ENCODE measurements at places on chromosomes 2 and 18.
A peak's percentile ranks its signal among the peaks of the same experiment; 100 is the strongest.

GRCh38 chr2:133787207-133787606 is 218.9 kb upstream of the NCKAP5 start:
- H3K27ac ChIP-seq: no peak overlapping the region
- no peaks in the 10 kb centered on the region for H3K27me3 ChIP-seq
- no peak overlapping the region for H3K4me3 ChIP-seq
- H3K4me1 ChIP-seq: peaks cover 28% of the 10 kb centered on the region

DNA sequence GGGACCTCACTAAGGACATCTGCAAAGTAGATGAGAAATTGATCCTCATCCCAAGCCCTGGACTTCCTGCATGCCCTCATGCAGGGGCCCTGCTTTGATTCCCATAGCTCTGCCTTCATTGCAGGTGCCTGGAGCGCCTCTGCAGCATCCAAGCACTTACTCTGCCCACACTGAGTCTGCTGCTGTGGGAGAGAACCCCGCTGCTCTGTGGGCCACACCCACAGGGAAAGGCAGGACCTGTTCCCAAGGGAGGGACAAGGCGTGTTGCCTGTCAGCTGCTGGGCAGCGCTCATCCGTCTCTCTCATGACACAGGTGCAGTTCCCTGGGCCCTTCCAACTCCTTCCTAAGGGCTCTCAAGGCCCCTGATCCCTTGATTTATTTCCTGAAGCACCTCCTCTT is 266.8 kb upstream of the SMIM21 start:
- no peaks in the 10 kb centered on the region for H3K27me3 ChIP-seq
- no peak overlapping the region for H3K27ac ChIP-seq
- H3K36me3 ChIP-seq: no peaks in the 10 kb centered on the region
- no peak for DNase-seq
- no peak overlapping the region for H3K4me3 ChIP-seq

- H3K27ac ChIP-seq: no peak overlapping the region
- DNase-seq: no peak
- no peaks in the 10 kb centered on the region for H3K36me3 ChIP-seq
These were observed 894.1 kb downstream of the SLC4A3 start for GRCh38 chr2:220521551-220521950.

DNA sequence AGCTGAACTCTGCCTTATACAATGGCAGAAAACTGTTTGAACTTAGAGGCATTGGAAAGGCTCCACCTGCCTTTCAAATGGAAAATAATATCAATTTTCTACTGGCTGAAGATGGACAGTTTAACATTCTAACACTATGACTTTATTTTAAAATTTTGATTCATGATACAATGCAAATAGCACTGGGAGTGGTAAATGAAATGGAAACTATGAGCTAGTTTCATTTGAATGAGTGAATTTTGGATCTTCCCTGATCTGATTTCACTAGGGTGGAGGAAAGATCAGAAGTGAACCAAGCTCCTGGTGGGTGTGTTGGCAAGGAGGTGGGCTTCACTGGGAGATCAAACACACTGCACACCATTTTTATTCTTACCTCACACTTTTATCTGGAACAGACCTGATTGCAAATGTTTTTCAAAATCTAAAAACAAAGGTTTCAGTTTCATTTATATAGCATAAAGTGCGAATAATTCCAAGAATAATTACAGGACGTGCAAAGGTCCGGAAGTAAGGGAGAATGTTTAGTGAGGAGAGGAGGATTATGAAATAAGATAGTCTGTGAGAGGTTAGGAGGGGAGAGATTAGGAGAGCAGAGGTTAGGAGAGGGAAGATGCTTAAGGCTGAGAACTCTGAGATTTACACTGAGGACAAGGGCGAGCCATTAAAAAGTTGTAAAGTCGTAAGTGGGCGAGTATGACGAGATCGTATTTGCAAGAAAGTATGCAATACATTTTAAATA is 18.6 kb upstream of the MBP start:
- H3K27me3 ChIP-seq: no peaks in the 10 kb centered on the region
- no peak for DNase-seq
- no peak overlapping the region for H3K4me3 ChIP-seq
- H3K4me1 ChIP-seq: no peaks in the 10 kb centered on the region
- H3K36me3 ChIP-seq: no peaks in the 10 kb centered on the region

DNA sequence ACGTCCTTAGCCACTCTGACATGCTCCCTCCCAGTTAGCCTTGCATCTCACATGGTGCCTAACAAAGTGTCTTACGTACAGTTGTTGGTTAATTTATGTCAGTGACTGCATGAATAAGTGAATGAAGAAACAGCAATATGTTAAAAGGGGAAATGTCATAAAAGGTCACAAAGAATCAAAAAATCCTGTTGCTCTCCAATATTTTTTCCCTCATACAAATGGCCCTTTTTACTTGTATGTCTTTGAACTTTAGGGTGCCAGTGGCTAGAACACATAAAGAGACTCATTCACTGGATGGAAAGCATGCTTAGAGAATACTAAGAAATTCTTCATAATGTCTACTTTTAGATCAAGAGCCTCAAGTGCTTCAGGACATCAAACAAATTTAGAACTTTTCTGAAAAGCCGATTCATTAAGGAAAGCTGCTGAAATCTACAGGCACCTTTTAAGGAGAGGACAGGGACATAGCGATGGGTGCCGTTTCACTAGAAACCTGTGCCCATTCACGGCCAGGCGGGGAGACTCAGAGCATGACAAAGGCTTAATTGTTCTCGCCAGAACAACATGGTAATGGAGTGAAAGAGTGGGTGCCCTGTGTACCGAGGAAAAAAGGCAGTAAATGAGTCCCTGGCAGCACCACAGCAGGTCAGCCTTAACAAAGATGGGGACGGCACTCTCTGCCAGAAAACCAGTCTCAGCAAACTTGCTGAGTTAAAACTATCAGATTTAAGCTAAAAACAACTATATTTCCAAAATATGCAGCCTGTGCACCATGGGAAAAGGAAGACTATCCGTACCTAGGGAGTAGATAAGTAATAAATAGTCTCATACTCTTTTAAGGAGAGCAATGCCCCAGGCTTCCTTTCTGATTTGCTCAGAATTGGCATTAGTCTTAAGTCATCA is 71.6 kb upstream of the SPTBN1 start:
- H3K27me3 ChIP-seq: no peaks in the 10 kb centered on the region
- DNase-seq: no peak
- H3K4me3 ChIP-seq: no peak overlapping the region
- H3K27ac ChIP-seq: no peak overlapping the region
- H3K4me1 ChIP-seq: no peaks in the 10 kb centered on the region

DNA sequence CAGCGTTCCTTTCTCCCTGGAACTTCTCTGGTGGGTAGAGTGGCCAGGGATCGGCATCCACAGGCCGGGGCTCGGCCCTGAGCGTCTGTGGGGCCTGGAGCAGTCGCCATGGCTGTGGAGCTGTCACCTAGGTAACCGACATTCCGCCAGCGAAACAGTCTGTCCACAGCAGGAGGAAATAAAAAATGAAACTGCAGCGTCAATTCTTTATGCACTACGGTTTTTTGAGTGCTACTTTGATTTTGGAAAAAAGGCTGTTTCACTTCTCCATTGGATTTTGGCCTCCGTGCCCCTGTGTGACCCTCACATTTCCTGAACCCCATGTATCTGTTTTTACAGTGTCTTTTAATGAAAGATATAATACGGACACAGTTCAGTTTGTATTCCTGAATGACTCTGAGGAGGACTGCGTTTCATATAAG is 163.4 kb downstream of the LDLRAD4 start:
- H3K27me3 ChIP-seq: no peaks in the 10 kb centered on the region
- H3K27ac ChIP-seq: no peak overlapping the region
- no peak overlapping the region for H3K4me3 ChIP-seq
- peaks cover 9% of the 10 kb centered on the region for H3K4me1 ChIP-seq

DNA sequence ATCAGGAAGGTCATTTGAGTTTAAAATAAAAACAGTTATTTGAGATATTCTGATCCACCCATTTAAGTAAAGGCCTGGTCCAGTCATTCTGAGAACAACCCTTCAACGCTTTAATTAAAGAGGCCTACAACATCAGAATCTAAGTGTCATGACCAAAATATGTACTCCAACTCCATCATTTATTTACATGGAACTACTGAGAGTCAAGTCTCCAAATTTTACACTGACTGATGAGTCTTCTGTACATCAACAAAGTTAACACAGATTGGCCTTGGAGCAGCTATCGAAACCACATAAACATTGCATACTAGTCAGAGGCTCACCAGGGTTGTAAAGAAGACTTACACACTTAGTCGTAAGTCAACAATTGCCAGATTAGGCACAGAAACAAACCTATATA is 37.1 kb downstream of the PIEZO2 start:
- no peaks in the 10 kb centered on the region for H3K27me3 ChIP-seq
- no peaks in the 10 kb centered on the region for H3K36me3 ChIP-seq
- no peak overlapping the region for H3K27ac ChIP-seq

DNA sequence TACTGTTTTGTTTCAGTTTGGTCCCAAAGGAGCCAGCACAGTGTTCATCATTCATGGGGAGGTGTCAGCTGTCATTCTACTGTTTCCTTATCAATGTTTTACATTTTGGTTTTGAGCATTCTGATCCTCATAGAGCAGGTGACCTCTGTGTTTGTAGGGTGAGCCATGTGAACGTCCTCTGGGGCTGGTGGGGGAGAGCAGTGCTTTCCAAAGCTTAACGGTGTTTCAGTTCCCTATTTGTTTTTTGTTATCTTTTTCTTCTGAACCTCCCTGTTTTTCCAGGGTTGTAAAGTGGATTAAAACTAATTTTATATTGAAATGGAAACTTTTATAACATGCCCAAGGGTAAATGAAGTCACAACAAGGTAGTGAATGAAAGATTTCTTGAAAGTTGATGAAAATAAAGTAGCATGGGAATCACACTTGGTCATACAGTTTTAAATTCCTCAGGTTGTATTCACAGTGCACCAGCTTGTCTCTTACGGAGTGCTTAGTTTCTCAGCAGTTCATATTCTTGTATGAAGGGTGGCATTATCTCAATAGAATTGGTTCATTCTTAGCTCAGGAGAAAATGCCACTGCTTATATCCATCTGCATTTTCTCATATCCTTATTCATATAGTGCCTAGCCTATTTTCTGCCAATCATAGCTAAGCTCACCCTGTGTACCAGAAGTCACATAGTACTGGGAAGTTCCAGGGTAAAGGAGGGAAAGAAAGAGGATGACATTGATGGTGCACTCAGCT is 54.5 kb downstream of the MAP4K4 start:
- no peak overlapping the region for H3K27ac ChIP-seq
- H3K4me1 ChIP-seq: peaks cover 58% of the 10 kb centered on the region
- no peaks in the 10 kb centered on the region for H3K27me3 ChIP-seq
- H3K4me3 ChIP-seq: no peak overlapping the region

DNA sequence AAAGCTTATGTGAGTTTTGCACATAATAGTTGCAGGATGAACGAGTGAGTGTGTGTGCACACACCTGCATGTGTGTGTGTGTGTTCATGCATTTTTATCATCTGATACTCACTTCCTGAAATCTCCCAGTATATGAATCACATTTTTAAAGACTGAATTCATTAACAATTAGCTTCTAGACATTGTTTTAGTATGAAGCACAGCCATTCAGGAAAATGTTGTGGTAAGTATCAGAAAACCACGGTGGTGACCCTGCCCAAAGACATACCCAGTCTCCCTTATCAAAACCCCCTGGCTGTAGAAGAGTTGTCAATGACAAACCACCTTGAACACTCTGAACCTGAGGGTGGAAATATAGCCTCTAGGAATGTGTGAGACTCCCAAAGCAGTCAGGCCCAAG is 220.8 kb downstream of the ALK start:
- no peak overlapping the region for H3K27ac ChIP-seq
- no peaks in the 10 kb centered on the region for H3K36me3 ChIP-seq
- no peak for DNase-seq
- H3K4me3 ChIP-seq: no peak overlapping the region
- no peaks in the 10 kb centered on the region for H3K27me3 ChIP-seq

- no peaks in the 10 kb centered on the region for H3K4me1 ChIP-seq
- no peak for DNase-seq
- H3K36me3 ChIP-seq: no peaks in the 10 kb centered on the region
- H3K27ac ChIP-seq: no peak overlapping the region
- no peak overlapping the region for H3K4me3 ChIP-seq
These were observed 65.7 kb downstream of the PLCL1 start for GRCh38 chr2:197870137-197870536.

DNA sequence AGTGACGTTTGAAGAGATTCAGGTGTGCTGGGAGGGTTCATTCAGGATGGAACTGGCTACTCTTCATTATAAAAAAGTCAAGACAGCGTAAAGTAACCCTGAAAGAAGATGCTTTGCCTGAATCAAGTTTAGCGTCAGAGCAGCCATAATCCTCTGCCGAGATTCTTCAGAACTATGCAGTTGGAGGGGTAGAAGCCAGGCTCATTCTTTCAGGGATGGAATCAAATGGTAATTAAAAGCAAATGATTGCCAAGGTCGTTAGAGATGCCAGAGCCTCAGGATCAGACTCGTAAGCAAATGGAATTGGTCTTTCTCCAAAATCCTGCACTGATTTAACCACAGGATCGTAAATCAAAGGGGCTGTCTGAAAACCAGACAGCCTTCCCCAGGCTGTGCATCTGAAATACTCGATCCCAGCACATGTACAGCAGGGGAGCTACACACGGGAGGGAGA is 21.9 kb downstream of the APCDD1 start:
- H3K27me3 ChIP-seq: no peaks in the 10 kb centered on the region
- peak overlapping the region; percentile 100 for H3K27ac ChIP-seq
- peaks cover 89% of the 10 kb centered on the region for H3K4me1 ChIP-seq
- DNase-seq: peak; percentile 96
- peak overlapping the region; percentile 14 for H3K4me3 ChIP-seq

DNA sequence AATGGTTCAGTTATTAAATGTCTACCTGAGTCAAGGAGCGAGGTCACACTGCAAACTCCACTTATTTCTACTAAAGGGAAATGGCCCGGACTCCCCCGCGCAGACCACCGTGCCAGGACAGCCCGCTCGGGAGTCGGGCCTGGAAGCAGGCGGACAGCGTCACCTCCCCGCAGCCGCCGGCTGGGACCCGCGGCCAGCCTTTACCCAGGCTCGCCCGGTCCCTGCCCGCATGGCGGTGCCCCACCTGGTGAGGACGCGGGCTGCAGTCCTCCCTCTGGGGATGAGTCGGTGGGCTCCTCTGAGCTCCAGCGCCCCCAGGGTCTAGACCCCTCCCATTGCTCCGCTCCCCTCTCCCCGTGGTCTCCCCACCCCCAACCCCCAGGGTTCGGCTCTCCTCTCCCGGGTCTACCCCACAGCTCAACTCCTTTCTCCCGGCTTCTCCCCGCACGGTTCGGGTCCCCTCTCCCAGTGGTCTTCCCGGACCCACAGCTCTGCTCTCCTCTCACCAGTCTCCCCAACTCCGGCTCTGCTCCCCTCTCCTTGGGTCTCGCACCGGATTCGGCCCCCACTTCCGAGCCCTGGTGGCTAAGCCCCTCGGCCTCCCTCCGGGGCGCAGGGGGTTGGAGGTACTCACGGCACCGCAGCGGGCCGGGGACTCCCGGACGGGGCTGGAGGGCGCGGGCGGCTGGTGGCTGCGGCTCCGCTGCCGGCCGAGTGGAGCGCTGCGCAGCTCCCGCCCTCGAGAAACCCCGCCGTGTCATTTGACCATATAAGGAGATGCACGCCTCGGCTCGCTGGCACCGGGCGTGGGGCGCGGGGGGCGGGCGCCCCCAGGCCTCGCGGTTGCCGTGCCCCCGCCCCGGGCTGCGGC is at the start of gene FHL2:
FHL2 (minus strand) TSS at position 716 of the 871 bp plus-strand sequence. CDS start 12,535 bp downstream, outside the sequence.
- H3K4me3 ChIP-seq: peak within 1 kb of the TSS; percentile 57
- DNase-seq: peak; percentile 76
- no peaks in the 10 kb centered on the region for H3K27me3 ChIP-seq
- peak within 1 kb of the TSS; percentile 75 for H3K27ac ChIP-seq
- H3K4me1 ChIP-seq: no peaks in the 10 kb centered on the region
